Stimulated activated CD8-positive, alpha-beta memory T cell treated with anti-CD3 and anti-CD28 coated beads, Interleukin-7, amount 100 ng/mL, for 1 hour (primary cell): ENCODE measurements at places on chromosomes 5 and 9.

DNA sequence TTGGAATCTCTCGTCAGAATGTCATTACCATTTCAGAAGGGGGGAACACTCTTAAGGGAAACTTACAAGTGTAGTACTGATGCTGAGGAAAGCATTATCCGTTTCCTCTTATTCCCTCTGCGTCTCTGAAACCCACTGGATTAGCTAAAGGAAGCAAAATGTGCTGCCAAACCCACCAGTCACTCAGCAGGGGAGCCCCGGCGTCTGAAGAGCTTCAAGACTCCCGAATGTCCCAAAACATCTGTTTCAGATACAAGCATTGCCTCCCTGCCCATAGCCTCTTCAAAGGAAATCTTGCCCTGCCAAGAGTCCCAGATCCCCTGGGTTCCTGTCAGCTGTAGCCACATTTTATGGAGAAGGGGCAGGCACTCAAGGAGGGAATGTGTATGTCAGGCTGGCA lies 1.0 kb upstream of the HCN1 start:
- no peak for DNase-seq

GRCh38 chr5:120614531-120615180 lies 150.6 kb downstream of the PRR16 start:
- DNase-seq = no peak

DNA sequence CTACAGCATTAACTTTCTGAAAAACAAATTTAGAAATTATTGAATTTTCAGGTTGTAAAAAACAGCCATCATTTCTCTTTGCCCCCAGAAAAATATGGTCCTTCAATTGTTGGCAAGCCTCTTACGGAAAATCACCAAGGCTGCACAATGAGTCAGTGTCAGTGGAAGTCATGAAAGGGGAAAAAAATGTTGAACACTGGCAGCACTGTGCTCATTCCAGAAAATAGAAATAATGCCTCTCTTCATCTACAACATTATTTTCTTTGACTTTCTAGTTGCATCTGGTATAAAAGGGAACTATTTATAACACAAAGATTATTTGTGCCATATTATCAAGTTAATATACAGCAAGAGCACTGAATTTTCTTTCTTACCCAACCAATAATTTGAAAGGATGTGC lies 26.7 kb upstream of the STK32A start:
- no peak for DNase-seq

DNA sequence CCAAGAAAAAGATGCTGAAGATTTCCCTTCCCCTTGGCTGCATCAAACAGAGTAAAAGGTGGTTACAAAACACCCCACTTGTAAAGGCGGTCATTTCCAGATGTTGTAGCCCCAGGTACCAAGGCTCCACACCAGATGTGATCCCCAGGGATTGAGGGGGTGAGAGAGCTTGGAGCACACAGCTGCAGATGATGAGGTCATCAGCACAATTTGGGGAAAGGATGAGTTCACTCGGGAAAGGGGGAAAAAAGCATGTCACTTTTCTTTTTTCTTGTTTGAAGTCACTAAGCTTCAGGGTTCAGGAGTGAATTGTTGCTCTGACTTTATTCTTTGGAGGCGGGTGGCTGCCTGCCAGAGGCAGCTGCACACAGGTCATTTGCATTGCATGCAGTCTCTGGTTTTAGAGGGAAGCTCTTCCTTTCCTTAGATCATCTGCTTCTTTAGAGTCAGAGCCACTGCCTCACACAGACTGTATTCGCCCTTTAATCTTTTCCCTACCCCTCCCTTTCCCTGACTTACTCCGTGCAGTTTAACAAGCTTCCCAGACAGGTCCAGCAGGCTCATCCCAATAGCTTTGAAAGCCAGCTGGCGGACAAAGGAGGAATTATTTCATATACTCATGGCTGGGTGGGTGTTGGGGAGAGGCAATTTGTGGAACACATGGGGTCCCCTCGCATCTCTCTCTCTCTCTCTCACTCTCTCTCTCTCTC lies 409.3 kb upstream of the SLC24A2 start:
- no peak for DNase-seq

DNA sequence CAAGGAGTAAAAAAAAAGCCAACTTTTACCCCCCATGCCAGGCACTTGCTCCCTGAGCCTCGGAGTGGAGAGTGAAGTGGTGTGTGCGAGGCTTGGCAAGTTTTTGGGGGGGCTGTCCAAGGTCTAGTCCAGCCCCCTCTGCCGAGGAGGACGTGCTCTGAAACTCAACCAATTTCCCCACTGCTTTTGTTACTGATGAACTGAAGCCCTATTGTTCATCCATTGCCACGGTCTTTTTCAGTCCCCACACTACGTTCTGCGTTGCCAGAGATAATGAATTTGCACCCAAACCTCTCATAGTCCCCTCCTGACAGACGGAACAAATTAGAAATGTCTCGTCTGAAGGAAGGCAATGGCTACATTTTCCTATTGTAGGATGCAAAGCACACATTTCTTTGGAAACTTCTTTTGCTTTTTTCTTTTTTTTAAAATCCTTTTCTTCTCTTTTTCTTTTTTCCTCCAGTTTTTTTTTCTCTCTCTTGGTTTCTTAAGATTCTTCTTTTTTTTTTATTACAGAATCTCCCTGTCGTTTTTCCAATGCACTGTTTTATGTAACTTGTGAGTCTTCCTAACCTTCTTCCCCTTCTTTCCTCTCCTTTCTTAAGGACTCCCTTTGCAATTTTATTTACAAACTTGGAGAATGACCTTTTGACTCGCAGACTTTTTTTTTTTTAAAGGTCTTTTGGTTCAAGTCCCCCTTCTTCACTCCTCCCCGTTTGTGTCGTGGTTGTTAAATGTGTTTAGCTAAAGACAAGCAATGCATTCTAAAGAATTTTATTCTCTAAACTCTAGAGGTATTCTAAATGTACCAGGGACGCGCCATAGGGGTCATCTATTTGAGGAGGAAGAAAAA lies 209.5 kb downstream of the MEF2C start:
- no peak for DNase-seq
